Hematopoietic multipotent progenitor cell treated with erythropoietin and hydrocortisone succinate and interleukin-3 and kit ligand, for 6 days (in vitro differentiated cells): ENCODE measurements at places on chromosomes 7 and 10.
A peak's percentile ranks its signal among the peaks of the same experiment; 100 is the strongest.

DNA sequence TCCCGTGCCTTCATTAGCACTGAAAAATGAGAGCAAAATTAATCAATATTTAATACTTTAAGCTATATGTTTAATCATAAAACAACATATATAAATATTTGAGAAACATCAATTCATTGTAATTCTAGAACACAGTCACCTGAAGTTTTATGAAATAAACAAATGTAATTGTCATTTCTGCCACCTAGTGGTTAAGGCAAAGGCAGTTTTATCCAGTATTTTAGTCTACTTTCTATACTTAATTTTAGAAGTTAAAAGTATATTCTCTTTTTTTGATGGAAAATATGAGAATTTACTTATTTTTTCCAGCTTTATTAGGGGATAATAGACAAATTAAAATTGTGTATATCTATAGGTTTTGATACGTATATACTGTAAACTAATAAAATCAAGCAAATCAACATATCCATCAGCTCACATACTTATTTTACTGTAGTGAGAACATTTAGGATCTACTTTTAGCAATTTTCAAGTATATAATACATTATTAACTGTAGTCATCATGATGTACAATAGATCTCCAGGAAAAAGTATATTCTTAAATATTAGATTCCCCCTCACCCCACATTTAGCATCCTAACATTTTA, 16.9 kb downstream of the PCGF6 start:
- DNase-seq = peak; percentile 64

GRCh38 chr7:83476511-83477050, 172.4 kb downstream of the SEMA3E start:
- DNase-seq = no peak

DNA sequence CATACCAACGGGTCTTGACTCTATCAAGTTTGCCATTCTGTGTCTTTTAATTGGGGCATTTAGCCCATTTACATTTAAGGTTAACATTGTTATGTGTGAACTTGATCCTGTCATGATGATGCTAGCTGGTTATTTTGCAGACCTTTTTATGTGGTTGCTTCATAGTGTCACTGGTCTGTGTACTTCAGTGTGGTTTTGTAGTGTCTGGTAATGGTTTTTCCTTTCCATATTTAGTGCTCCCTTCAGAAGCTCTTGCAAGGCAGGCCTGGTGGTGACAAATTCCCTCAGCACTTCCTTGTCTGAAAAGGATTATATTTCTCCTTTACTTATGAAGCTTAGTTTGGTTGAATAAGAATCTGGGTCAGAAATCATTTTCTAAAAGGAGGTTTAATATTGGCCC, 135.1 kb upstream of the LANCL2 start:
- no peak for DNase-seq

DNA sequence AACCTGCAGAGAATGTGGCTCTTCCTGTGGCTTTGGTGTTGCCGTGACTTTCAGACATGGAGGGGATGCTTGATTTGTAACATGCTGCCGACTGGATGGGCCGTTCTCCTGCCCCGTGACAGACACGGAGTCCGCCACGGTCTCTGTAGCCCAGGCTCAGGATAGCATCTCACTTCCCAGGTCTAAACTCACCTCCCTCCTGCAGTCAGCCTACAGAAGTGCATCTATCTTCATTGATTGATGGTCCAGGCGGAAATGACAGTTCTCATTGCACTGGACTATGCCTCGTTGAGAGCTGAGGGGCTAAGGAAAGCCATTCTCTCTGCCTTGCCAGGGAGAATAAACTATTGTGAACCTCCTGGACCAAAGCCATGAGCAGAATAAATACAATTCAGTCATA, 77.5 kb downstream of the CHN2 start:
- DNase-seq = no peak

DNA sequence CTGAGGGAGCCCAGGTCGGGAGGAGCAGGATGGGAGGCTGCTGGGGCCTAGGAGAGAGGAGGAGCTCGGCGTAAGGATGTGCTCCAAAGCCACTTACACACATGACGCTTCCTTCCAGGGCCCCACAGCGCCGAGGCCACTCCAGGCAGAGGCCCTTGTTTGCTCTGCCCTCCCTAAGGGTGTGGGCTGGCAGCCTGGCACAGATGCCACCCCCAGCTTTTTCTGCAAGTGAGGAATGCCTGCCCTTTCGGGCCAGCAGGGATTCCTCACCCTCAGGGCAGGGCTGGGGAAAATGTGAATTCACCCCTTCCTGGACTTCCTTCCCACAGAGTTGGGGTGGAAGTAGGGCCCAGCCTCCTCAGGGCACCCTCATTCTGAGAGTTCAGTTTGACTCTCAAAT, 5.6 kb upstream of the AQP1 start:
- no peak for DNase-seq

DNA sequence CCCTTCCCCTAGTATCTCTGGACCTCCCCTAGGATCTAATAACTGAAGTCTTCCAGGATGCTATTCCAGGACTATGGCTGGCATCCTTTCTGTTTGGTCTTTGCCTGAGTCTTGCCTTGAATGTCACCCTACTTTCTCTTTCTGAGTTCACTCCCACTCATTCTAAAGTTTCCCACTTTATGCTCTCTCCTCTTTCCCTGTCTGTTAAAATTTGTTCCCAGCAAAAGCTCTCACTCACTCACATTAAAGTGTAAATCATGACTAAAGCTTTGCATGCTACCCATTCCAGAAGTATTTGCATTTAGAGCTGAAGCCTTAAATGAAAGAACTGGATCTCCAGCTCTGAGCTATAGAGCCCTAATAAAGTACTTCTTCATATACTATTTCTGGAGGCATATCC, 42.1 kb upstream of the RAPGEF5 start:
- DNase-seq = no peak

- no peak for DNase-seq
Measured at GRCh38 chr7:144378651-144379050, 23.4 kb downstream of the ARHGEF5 start.

GRCh38 chr7:127253281-127254162, 781 bp upstream of the GRM8 start:
- peak; percentile 60 for DNase-seq

- DNase-seq = no peak
Measured at GRCh38 chr7:137576481-137576880, 232.9 kb upstream of the PTN start.

DNA sequence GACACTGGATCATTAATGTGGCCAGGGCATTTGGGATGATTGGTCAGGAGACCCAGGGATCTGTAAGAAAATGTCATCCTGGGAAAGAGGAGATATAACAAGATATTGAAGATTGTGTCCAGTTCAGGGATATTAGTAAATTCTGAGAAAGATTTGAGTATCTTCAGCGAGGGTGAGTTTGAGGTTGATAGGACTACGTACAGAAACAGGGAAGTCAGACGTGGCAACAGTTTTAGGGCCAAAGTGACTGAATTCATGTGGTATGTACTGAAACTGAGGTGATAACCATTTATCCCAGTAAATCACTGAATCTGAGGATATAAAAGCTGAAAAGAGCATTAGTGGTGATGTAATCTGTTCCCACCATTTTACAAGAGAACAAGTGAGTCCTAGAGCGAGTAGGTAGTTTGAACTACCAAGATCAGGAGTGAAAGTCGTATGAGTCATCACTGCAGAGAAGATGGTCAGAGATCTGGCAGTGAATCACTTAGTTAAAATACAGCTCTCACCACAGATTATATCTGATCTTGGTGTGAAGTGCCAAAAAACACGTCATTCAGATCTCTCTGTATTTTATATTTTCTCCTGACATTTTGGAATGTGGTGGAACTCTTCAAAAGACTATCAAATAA, 220.5 kb downstream of the CDK14 start:
- DNase-seq = peak; percentile 63

- no peak for DNase-seq
Measured at GRCh38 chr7:41742401-41743020, 39.6 kb upstream of the INHBA start.

DNA sequence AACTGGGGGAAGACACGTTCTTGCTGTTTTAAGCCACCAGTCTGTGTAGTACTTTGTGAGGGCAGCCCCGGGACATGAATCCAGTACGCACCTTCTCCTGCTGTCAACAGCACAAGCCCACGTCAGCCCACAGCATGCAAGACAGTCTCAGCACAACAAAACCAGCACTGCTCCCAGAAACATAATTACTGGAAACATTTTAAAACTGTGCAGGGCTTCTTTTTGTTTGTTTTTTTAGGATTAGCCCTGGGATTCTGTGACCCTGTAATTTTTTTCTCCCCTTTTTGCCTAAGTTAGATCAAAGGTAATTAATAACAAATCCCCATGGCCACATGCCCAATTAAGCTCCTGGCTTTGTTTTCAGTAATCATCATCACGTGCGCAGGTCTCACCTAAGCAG, 87.5 kb downstream of the VOPP1 start:
- DNase-seq = no peak

- DNase-seq = no peak
Measured at GRCh38 chr7:55307123-55307916, 57.8 kb upstream of the LANCL2 start.

- DNase-seq = no peak
Measured at GRCh38 chr7:105021967-105022366, 8.0 kb downstream of the KMT2E start.

DNA sequence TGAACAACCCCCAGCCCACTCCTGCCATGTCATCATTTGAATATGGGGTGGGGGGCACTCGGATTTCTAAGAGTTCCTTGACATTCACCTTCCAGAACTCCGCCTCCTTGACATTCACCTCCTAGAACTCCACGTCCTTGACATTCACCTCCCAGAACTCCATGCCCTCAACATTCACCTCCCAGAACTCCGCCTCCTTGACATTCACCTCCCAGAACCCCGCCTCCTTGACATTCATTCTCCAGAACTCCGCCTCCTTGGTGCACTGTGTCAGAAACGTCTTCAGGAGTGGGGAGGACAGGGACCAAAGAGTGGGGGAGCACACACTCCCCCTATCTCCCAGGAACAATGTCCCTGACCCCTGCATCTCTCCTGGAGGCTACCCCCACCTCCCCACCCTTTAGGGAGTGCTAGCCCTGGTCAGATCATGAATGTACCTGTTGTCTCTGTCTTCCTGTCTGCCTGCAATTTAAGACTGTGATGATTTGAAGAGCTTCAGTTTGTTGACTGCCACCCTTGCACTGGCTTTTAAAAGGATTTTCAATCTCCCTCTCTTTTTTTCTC, 110.1 kb downstream of the NPTX2 start:
- DNase-seq = no peak

DNA sequence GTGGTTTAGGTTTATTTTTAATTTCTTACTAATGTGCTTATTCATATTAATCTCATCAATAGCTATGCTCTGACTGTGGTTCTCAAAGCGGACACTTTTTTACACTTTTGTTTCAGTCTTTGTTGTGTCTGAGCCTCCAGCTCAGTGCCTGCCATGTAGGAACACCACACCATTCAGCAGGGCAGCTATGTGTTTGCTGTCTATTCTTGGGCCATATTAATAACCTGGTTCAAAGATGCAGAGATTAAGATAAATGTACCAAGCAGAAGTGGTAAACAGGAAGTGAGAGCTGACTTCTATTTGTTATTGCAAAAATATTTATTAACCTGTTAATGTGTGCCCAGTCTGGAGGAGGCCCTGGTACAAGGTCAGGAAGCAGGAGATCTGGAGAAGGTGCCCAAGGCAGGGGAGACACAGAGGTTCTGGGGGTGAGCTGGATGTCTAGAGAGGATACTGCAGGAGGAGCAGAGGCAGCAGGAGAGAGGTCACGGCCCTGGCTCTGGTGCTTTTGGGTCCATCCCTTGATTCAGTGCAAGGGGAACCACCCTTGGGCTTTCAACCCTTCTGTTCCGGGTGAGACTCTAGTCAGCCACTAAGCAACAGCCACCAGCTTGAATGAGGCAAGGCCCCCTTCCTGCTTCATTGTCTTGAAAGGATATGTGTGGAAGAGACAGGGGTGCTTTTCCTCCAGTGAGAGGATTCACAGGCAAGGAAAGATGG, 1.9 kb downstream of the TBXAS1 start:
- peak; percentile 36 for DNase-seq

DNA sequence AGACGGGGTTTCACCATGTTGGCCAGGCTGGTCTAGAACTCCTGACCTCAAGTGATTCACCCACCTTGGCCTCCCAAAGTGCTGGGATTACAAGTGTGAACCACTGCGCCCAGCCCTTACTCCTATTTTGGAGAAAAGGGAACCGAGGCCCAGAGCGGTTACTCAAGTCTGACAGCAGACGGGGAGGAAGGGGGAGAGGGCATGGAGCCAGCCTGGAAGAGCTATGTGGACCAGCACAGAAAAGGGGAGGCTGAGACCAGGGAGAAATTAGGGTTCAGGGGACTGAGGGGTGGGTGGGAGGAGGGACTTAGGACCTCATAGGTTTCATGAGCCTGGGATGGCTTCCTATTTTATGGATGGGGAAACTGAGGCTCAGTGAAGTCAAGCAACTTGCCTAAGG, 1.5 kb downstream of the SFRP5 start:
- no peak for DNase-seq

- DNase-seq = no peak
Measured at GRCh38 chr10:1683649-1684048, 53.7 kb downstream of the ADARB2 start.

- DNase-seq = no peak
Measured at GRCh38 chr7:376306-377079, 86.5 kb downstream of the FOXL3 start.

- no peak for DNase-seq
Measured at GRCh38 chr7:23964715-23965114, 254.7 kb downstream of the STK31 start.

DNA sequence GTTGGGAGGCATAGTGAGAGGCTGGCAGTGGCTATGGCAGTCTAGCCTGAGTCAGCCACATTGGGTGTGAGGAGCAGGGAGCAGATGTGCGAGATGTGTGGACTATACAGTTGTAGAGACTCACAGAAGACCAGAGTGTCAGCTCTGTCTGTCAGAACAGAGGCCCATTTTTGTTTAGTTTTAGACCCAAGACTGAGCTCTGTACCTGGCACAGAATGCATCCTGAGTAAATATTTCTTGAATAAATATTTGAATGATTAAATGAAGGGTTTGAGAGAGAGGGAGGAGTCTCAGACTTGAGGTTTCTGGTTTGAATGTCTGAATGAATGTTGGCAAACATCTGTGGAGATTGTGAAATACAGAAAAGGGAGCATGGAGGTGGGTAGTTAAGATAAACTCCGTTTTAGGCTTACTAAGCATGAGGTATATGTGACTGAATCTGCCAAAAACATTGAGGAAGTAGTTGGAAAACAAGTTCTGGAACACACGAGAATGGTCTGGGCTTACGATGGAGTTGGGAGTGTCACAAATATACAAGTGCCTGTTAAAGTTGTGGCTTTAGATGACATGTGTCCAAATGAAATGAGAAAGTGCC, 3.6 kb downstream of the SEC23IP start:
- DNase-seq = peak; percentile 75

- no peak for DNase-seq
Measured at GRCh38 chr7:31002256-31002655, 38.5 kb downstream of the GHRHR start.

DNA sequence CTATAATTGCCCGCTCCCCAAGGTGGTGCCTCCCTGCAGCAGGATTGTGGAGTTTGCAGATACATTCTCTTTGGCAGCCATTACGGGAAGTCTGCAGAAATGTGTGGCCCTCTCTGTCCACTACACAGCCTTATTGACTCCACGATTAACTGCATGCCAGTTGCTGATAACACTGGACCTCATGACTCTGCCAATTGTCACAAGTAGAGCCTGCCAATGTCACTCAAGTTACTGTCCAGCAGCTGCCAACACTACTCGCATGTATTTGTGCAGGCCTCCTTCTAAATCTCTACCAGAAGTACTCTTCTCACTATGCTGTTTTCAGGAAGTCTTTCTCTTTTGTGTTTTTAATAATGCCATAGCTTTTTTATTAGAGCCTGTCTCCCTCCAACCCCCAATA, 128.8 kb downstream of the PPP1R3A start:
- DNase-seq = no peak

- no peak for DNase-seq
Measured at GRCh38 chr10:123145542-123146012, 2.4 kb upstream of the HMX2 start.

GRCh38 chr10:50614444-50615137, 9.2 kb downstream of the SGMS1 start:
- peak; percentile 63 for DNase-seq
